Activated T-cell treated with anti-CD3 and anti-CD28 coated beads, Interleukin-2, amount 50 U/mL, for 24 hours (primary cell): ENCODE measurements at places on chromosomes 7 and 10.
A peak's percentile ranks its signal among the peaks of the same experiment; 100 is the strongest.

DNA sequence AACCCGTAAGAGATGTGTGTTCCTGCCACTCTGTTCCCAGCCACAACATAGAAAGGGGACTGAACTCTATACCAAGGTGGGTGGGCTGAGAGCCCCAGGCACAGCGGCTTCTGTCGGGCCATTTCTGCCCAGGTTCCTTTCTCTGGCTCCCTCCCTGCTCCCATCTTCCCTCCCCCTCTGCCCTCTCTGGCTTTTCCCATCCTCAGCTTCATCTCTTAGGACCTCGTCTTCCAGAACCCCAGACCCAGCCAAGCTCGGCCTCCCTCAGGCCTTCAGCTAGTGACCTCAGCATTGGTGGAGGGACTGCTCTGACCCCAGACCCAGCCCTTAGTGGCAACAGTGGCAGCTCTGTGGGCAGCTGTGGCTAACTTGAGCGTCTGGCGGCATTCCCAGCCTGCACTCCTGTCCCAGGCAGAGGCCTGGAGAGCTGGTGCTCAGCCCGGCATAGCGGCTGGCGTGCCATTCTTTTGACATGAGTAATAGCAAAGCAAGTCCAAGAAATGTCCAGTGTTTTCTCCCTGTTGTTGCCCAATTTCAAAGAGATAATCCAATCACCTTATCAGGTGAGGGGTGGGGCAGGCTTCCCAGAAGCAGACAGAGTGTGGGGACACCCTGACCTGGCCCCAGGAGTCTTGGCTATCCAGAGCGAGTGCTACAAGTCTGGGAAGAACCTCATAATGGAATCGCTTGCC, 15.9 kb downstream of the PTPRE start:
- no peak overlapping the region for H3K27ac ChIP-seq
- H3K4me1 ChIP-seq, result peaks cover 9% of the 10 kb centered on the region
- H3K4me3 ChIP-seq, result no peak overlapping the region
- H3K27me3 ChIP-seq, result no peaks in the 10 kb centered on the region
- no peak for DNase-seq

GRCh38 chr7:151235091-151235787, 3.0 kb downstream of the CHPF2 start:
- peak overlapping the region; percentile 23 for H3K4me3 ChIP-seq
- H3K36me3 ChIP-seq, result peaks cover 70% of the 10 kb centered on the region
- DNase-seq, result no peak
- H3K27ac ChIP-seq, result peak overlapping the region; percentile 99

DNA sequence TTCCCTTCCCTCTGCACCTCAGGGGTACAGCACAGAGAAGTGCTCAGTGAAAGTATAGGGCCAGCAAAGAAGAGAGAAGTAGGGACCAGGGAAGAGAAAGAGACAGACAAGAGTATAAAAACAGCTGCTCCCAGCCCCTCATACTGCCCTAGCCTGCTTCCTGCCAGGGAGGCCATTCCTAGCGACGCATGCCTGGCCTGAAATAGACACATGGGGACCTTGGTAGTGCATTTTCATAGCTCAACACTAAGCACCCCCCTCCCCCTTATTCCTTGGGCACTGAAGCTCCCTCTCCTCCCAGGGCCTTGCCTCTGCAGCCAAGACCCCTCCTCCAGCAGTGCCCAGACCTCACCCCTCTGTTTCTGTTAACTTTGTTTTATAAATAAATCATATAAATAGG, 64.7 kb downstream of the ZMIZ1 start:
- no peak overlapping the region for H3K4me3 ChIP-seq
- H3K4me1 ChIP-seq, result peaks cover 31% of the 10 kb centered on the region
- H3K36me3 ChIP-seq, result no peaks in the 10 kb centered on the region
- H3K27me3 ChIP-seq, result no peaks in the 10 kb centered on the region
- no peak overlapping the region for H3K27ac ChIP-seq
- DNase-seq, result no peak

DNA sequence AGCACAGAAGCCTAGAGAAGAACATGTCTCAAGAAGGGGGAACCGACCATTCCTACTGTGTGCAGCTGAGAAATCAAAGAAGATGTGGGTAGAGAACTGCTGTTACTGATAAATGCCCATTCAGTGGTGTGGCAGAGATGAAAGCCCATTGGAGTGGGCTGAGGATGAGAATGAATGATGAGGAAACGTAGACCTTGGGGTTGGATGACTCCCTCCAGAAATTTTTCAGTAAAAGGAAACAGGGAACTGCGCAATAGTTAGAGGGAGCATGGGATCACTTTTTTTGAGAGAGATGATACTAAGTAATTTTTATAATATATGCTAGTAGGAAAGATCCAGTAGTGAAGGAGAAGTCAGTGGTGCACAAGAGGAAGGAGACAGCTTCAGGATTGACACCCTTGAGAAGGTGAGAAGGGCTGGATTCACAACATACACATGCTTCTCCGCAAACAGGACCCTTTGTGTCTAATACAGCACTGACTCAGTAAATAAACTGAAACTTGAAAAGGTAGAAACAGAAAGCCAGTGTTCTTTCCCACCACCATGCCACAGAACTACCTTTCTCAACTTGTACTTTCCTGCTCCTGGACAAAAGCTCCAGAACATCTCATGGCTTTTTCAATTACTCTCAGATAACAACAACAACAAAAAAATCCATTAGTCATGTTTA, 104.7 kb upstream of the IL6 start:
- no peaks in the 10 kb centered on the region for H3K36me3 ChIP-seq
- no peak overlapping the region for H3K4me3 ChIP-seq
- H3K27ac ChIP-seq, result no peak overlapping the region

GRCh38 chr7:128108129-128108528, 76.9 kb upstream of the LRRC4 start:
- DNase-seq, result no peak
- no peak overlapping the region for H3K27ac ChIP-seq
- peaks cover 72% of the 10 kb centered on the region for H3K4me1 ChIP-seq
- no peaks in the 10 kb centered on the region for H3K36me3 ChIP-seq
- H3K27me3 ChIP-seq, result peaks cover 13% of the 10 kb centered on the region

- peaks cover 95% of the 10 kb centered on the region for H3K36me3 ChIP-seq
- DNase-seq, result no peak
- no peak overlapping the region for H3K4me3 ChIP-seq
- no peak overlapping the region for H3K27ac ChIP-seq
These were observed 103.7 kb downstream of the TRIM24 start for GRCh38 chr7:138563808-138564207.

- H3K27me3 ChIP-seq, result no peaks in the 10 kb centered on the region
- no peak for DNase-seq
- no peak overlapping the region for H3K4me3 ChIP-seq
- H3K36me3 ChIP-seq, result no peaks in the 10 kb centered on the region
- no peaks in the 10 kb centered on the region for H3K4me1 ChIP-seq
These were observed 51.8 kb downstream of the SUGCT start for GRCh38 chr7:40186586-40186985.

DNA sequence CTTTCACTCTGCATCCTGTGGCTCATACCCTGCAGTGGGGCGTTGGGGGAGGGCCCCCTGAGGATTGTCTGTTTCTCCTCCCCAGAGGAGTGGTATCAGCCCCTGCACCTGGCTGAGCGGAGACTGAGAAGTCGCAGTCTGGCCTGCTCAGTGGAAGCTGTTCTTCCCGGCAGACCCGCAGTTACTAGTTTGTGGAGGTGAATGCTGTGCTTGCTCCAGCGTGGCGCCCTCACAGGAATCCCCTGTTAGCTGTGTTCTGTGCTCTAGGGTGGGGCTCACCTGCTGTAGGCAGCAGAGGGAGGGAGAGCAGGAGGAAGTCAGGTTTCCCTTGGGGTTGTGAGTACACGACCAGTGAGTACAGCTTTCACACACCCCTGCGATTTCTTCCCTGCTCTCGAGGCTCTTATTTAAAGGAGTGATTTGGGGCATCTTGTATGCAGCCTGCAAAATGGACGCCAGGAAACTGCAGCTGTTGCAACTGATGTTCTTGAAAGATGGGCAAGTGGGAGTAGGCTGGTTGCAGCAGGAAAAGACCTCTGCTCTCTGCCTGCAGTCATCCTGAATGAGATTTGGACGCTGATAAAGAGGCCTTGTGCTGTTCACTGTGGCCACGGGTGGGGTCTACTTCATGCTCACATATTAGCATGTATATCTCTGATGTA, 66.4 kb downstream of the HK1 start:
- H3K27me3 ChIP-seq, result no peaks in the 10 kb centered on the region
- peak overlapping the region; percentile 81 for H3K27ac ChIP-seq
- H3K4me3 ChIP-seq, result no peak overlapping the region
- peaks cover 84% of the 10 kb centered on the region for H3K36me3 ChIP-seq
- peaks cover 82% of the 10 kb centered on the region for H3K4me1 ChIP-seq

DNA sequence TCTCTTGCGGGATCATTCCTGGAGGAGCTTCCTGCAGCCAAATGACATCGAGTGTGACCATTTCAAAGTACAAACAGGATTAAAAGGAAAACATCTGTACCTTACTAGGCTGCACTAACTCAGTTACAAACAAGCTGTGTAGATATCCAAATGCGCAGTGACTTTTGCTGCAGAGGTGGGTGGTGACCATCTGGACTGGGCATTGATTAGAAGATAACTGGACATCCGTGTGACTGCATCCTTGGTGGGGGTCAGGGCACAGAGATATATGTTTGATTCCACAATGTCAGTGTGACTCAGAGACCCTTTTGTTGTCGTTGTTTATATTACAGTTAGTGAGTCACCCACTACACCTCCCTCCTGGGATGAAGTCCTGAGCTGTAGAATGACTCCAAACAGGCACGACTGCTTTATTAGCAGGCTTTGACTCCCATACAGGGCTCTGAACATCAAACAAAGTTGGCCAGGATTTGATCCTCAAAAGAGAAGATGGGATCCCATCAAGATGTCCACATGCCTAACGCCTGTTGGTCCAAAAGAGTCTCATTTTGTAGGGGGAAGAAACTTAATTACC, 56.7 kb upstream of the SDK1 start:
- H3K4me3 ChIP-seq, result no peak overlapping the region
- no peaks in the 10 kb centered on the region for H3K27me3 ChIP-seq
- no peaks in the 10 kb centered on the region for H3K36me3 ChIP-seq
- no peaks in the 10 kb centered on the region for H3K4me1 ChIP-seq

DNA sequence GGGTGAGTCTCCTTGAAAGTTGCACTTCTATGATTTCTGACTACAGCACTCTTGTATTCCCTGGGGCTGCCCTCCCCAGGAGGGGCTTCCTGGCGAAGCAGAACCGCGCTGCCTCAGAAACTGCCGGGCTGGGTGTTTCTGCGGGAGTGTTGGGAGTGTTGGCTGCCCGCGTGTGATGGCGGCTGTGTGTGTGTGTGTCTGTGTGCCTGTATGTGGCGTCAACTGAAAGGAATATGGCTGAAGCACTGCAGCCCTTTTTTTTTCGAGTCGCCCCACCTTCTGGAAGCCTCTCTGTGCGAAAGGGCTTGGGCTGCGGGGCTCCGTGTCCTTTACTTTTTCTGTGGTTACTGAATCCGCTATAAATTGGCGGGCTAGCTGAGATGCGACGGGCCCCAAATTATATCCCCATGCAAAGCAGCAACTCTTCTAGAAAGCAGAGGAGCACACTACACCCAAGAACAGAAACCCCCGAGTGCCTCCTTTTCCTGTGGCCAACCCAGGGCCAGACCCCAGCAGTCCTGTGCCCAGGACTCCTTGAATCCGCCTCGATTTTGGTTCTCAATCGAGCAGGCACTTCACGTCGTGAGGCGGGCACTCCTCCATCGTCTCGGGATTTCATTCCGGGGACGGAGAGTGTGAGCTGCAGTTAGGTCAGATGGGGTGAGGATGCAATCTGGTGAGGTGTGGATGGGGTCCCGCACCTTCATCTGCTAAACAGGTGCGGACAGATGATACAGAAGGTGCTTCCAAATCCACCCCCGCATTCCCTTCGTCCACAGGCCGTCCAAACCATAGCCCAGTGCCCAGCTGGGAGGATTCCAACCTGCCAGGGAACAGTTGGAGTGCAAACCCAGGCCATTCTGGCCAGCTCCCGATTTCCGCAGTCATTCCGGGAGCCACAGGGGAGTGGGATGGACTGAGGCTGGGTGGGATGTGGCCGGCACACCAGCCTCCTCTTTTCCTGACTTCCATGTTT, 22.5 kb upstream of the ZNF273 start:
- no peaks in the 10 kb centered on the region for H3K36me3 ChIP-seq
- DNase-seq, result no peak
- no peak overlapping the region for H3K27ac ChIP-seq
- peaks cover 85% of the 10 kb centered on the region for H3K27me3 ChIP-seq
- H3K4me1 ChIP-seq, result peaks cover 16% of the 10 kb centered on the region
